ENCODE measurements at places on chromosomes 1 and 21.

GRCh38 chr1:109426281-109427170, at the start of gene PSMA5:
Gene PSMA5, minus strand, starts transcription at chr1:109426448. Its CDS starts 118 bp downstream, at chr1:109426330.
- DNase-seq: peak; percentile 98

GRCh38 chr21:42215942-42216725, 2.8 kb upstream of the ABCG1 start:
- no peak for DNase-seq

GRCh38 chr1:2496087-2496622, 20.1 kb downstream of the PLCH2 start:
- no peak for DNase-seq

- DNase-seq: no peak
Observed at GRCh38 chr1:14148526-14148925, 448.5 kb downstream of the PRDM2 start.

- DNase-seq: no peak
Observed at GRCh38 chr1:234743791-234744611, 134.0 kb upstream of the IRF2BP2 start.

GRCh38 chr1:22114083-22115012, 28.5 kb downstream of the WNT4 start:
- no peak for DNase-seq

DNA sequence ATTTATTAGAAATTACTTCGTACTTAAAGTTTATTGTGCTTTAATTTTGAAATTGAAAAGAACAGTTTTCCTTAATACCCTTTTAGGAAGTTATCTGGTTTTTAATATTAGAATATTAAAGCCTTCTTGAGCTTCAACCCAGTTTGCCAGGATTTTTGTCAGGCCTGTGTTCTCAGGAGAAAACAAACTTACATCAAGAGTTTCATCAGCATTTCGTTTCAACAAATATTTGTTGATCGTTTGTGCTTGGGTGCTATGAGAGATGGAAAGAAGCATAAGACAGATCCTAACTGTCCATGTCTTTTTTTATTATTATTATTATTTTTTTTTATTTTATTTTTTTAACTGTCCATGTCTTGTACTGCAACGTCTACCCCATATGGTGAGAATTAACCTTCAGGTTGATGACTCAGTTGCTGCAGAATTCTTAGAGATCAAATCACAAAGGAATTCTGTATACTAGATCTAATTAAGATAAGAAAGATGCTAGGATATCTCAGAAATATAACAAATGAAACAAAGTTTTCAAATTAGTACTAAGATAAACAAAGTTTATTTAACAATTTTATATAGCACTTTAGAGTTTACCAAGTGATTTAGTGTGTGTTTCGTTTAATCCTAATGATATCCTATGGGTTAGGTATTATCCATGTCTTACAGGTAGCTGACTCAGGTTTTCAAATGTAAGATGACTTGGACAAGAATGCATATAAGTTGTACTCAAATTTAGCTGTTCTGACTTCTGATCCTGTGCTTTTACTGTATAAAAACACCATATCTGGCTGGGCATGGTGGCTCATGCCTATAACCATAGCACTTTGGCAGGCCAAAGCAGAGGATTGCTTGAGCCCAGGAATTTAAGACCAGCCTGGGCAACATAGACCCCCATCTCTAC, 14.3 kb downstream of the FBXO28 start:
- DNase-seq: peak; percentile 29

DNA sequence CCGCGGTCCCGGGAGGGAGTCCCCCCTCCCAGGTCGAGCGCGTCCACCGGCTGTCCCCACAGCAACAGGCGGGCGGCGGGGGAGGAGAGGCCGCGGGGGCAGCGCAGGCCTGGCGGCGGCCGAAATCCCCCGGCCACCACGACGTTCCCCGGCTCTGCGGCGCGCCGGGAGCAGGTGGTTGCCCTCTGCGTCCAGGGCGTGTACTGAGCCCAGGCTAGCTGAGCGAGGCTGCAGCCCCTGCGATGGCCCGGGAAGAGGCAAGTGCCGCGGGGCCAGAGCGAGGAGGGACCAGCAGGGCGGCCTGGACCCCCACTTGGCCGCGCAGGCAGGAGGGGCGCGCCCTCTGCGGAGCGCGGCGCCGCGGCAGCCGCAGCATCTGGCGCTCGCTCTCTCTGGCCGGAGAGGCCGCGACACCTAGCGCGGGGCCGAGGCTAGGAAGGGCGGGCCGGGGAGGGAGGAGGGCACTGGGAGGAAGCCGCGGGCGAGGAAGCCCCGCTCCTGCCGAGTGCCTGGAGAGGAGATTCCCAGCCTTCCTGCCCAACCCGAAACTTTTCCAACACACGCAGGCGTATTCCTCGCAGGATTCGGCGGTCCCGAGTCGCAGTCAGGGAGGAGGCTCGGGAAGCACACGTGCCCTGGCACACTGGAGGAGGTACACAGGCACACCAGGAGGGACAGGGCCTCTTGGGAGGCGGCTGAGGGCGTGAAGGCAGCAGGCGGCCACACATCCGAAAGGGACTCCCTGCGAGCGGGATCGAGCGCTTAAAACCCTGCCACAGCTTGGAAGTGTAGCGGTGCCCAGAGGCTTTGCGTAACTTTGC, 4.9 kb upstream of the PROX1 start:
- DNase-seq: no peak

DNA sequence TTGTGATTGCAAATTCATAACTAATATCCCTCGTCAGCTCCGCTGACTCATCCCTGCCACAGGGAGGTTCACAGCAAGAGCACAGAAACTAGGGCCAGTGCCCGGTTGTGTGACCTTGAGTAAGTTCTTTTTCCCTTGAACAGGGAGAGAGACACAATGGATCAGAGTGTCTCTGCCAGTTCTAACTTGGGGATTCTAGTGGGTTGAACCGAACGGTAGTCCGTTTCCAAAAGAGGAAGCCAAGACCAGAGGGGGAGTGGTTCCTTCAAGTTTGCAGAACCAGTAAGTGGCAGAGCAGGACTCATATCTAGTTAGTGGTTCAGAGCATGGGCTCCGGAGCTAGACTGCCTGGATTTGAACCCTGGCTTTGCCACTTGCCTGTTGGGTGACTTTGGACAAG, 4.9 kb upstream of the SHISA4 start:
- DNase-seq: peak; percentile 82

GRCh38 chr1:18953731-18954231, 2.7 kb downstream of the IFFO2 start:
- DNase-seq: peak; percentile 74

- DNase-seq: peak; percentile 64
Observed at GRCh38 chr1:155324717-155325602, 4.3 kb downstream of the RUSC1 start.

- DNase-seq: no peak
Observed at GRCh38 chr1:160210561-160210960, 5.4 kb downstream of the PEA15 start.

DNA sequence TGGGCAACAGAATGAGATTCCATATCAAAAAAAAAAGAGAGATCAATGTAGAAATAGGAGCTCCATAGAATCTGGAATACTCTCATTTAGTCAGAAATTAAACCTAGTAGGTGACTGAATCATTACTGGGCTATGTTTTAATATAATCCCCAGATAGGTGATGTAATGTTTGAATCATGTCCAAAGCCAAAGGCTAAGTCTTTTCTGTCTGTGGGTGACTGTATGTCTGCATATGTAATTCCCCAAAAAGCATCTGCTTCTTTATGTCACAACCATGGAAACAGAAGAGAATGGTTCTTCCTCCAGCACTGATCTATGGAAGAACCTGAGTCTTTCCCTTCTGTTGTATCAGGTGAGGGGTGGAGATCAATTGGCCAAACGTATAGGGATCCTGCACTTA, 5.8 kb downstream of the LAMC2 start:
- peak; percentile 74 for DNase-seq

- DNase-seq: peak; percentile 22
Observed at GRCh38 chr1:207181847-207182246, 77.8 kb downstream of the C4BPA start.
